Cortex of kidney (tissue), 1 donor: ENCODE measurements at places on chromosomes 6 and 20.

DNA sequence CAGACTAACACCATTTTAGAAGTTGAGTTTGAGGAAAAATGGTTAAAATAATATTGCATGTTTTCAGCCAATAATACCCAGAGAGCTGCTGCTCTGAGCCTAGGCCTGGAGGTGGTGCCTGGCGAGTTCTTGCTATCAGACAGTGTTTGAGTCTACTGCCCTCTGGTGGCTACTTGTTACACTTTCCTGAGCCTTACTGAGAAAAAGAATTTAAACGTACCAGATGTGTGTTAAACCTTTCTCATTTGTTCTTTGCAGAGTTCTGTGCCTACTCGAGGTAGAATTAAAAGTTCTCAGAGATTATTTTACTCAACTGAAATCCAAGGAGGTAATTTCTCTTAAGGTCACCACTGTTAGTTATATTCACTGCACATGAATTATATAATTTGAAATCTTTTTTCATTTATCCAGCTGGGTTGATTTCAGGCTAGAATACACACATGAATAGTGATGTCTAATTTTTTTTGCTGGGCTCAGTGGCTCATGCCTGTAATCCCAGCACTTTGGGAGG is 38.2 kb downstream of the SHLD1 start:
- no peak for DNase-seq

DNA sequence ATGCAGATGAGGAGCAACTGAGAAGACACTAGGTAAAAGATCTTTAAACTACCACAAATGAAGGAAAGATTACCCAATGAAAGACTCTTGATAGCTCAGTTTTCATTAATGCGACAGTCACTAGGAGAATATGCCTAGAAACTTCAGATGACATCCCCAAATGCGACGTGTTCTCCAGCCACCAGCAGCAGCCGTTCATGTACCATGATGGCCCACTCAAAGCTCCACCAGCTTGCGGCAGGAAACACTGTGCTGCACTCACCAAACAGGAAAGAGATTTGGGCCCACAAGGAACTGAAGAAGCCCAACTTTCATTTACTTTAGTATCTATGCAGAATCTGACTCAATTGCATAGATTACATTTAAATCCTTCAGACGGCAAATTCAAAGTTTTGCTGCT is 7.5 kb downstream of the DIDO1 start:
- DNase-seq: no peak

DNA sequence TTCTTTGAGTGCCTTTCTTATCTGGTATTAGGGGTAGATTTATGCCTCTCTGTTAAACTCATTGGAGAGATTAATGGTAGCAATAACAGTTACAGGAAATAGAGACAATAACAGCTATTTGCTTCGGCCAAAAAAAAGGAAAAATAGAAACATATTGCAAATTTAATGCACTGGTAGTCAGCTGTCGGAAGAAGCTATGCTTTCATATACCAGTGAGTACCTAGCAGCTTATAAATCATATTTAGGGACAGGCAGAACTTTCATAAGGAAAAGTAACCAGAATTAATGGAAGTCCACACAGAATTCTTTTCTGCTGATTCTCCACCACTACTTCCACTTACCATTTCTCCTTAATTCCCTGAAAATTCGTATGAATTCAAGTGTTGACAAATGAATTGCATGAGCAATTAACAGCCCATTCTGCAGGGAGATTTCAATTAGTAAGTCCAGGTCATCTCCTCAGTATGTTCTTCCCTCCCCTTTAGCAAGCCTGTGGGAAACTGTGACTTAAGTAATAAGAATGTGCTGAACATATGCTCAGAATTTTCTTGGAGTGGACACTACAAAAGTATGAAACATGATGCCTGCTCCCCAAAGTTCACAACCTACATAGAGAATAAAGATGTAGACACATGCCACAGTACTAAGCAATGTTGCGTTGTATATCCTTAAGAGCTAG is 196.7 kb upstream of the KCNQ5 start:
- no peak for DNase-seq

- DNase-seq: no peak
Measured at GRCh38 chr6:158801655-158802294, 17.4 kb downstream of the EZR start.

DNA sequence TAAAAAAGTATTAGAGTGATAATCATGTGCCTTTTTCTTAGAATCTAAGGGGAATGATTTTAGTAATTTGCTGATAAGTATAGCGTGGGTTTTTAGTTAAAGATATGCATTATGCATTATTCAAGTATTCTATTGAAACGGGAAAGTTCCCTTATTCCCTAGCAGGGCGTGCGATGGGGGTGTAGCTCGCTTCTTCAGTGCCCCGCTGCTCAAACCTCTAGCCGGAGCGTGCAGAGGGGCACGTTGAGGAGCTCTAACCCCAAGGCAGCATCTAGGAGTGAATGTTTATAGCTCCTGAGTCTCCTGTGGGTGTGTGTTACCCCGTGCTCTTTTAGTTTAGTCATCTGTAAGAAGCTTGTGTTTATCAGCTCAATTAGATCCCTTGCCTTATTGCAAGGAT is 1339.5 kb upstream of the MAP3K7 start:
- no peak for DNase-seq

DNA sequence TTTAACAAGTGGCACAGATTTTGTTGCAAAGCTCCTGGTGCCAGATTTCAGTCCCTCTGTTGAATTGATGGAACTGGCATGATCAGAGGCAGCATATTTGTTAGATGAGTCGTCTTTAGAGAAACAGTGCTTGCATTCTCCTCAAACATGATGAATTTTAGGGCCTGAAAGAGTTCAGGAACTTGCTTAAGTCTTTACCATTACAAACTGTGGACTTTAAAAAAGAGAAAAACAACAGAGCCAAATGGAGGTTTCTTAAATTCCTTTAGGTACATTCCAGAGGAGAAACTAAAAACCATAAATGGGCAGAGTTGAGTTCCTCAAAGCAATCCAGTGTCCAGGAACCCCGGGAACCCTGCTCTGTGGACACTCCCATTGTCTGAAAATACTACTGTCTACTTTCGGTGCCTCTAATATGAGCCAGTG is 2.5 kb downstream of the GTF2H5 start:
- no peak for DNase-seq

GRCh38 chr6:36160147-36160760 is 29.9 kb downstream of the MAPK13 start:
- DNase-seq: no peak

GRCh38 chr6:28111964-28112363 is 12.4 kb upstream of the ZSCAN16 start:
- DNase-seq: no peak

GRCh38 chr6:108684771-108685329 is 124.1 kb downstream of the FOXO3 start:
- no peak for DNase-seq

DNA sequence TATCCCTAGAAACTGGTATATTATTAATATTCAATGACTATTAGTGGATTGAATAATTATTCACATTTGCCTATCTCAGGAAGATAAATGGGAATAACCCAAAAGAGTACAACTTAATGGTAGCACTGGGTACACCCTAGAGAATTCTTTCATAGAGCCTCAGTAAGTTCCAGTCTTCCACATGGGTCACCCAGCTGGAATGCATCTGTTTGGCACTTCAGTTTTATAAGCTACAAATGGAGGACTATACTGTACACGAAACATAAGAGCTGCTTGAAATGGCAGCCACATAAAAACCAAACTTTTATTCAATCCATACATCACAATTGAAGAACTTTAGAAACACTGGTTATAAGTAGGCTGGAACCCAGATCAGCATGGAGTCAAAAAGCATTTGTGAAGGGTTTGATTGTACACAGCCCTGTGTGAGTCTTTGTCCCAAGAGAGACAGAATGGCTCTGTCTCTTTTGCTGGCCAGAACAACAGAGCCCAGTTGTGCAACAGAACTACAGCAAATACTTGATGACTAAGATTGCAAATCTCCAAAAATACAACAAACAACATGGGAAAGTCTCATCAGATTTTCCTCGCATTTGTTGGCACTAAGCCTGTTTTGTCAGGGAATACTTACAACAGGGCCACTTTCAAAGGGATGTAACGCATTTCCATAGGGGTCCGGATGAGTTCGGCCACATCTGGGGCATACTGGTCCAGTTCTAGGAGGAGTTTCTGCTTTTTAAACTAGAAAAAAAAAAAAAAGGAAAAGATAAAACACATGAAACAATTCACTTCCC is 39.5 kb downstream of the PIGU start:
- DNase-seq: no peak
